Prostate gland (tissue), 2 donors: ENCODE measurements at places on chromosomes 13 and 19. TPM values are rescaled to one million over a fixed set of nuclear protein-coding genes. Genes with fewer than 3 reads are reported as not detected.

The ZNF829 gene
- total RNA-seq, result 3.2 TPM

GRCh38 chr13:78675112-78675511 lies 16.2 kb upstream of the OBI1 start:
- H3K4me1 ChIP-seq, result no peaks in the 10 kb centered on the region
- H3K27me3 ChIP-seq, result no peaks in the 10 kb centered on the region
- H3K36me3 ChIP-seq, result no peaks in the 10 kb centered on the region
- H3K4me3 ChIP-seq, result no peak overlapping the region
- H3K27ac ChIP-seq, result no peak overlapping the region

GRCh38 chr13:66430269-66430668 lies 799.9 kb downstream of the PCDH9 start:
- H3K36me3 ChIP-seq, result no peaks in the 10 kb centered on the region
- H3K4me1 ChIP-seq, result no peaks in the 10 kb centered on the region
- no peaks in the 10 kb centered on the region for H3K27me3 ChIP-seq
- DNase-seq, result no peak
- no peak overlapping the region for H3K4me3 ChIP-seq

- no peak for DNase-seq
- no peaks in the 10 kb centered on the region for H3K36me3 ChIP-seq
- H3K27ac ChIP-seq, result peak within 1 kb of the TSS; percentile 52
- H3K4me1 ChIP-seq, result no peaks in the 10 kb centered on the region
- no peaks in the 10 kb centered on the region for H3K27me3 ChIP-seq
Observed at GRCh38 chr19:45667620-45668341, at the start of gene GIPR. Gene GIPR, plus strand, starts transcription at chr19:45668221. Its CDS starts 1,300 bp downstream, at chr19:45669521.

The APOE gene
- total RNA-seq, result 503 TPM

- H3K27ac ChIP-seq, result no peak overlapping the region
- no peaks in the 10 kb centered on the region for H3K4me1 ChIP-seq
- H3K36me3 ChIP-seq, result no peaks in the 10 kb centered on the region
- no peak overlapping the region for H3K4me3 ChIP-seq
- H3K27me3 ChIP-seq, result no peaks in the 10 kb centered on the region
Observed at GRCh38 chr19:48881741-48882657, 9.8 kb downstream of the PPP1R15A start.

DNA sequence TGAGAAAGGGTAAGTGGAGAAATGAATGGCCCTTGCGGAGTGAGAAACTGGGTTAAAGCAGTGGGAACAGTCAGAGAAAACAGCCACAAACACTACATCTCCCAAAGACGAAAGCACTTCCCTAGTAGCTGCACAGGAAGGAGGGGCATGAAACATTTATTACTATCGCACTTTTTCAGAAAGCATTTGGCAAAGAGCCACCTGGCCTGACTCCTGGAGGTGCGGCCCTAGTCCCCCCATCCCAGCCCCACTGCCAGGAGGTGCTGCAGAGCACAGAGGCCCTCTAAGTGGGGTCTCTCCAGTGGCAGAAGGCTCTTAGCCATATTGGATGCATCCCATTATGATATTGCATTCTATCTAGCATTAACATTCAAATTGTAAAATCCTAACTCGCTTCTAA lies 55.8 kb downstream of the MTMR6 start:
- no peak for DNase-seq
- no peaks in the 10 kb centered on the region for H3K36me3 ChIP-seq
- no peaks in the 10 kb centered on the region for H3K4me1 ChIP-seq

- no peak overlapping the region for H3K4me3 ChIP-seq
- DNase-seq, result no peak
- H3K27me3 ChIP-seq, result no peaks in the 10 kb centered on the region
- H3K4me1 ChIP-seq, result no peaks in the 10 kb centered on the region
- no peak overlapping the region for H3K27ac ChIP-seq
- H3K36me3 ChIP-seq, result no peaks in the 10 kb centered on the region
Observed at GRCh38 chr13:33547035-33547434, 261.5 kb upstream of the STARD13 start.
